ENCODE measurements at places on chromosomes 5 and 9. TPM values are rescaled to one million over a fixed set of nuclear protein-coding genes. Genes with fewer than 3 reads are reported as not detected.

DNA sequence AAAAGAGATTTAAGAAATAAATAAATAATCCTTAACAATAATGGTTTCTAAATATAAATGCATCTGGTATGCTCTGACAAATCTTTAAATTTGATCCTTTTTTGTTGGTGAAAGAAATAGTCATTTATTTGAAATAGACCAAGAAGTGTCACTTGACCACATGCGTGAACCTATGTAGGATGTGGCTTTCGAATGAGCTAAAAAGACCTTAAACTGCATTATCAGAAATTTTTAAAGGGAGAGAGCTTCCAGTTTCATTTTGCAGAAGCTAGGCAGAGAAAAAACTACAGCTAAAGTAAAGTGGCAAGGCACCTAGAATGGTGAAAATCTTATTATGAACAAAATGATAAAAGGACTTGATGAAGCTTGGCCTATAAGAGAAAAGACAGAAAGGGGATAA is 309.2 kb upstream of the EFNA5 start:
- DNase-seq, result no peak

DNA sequence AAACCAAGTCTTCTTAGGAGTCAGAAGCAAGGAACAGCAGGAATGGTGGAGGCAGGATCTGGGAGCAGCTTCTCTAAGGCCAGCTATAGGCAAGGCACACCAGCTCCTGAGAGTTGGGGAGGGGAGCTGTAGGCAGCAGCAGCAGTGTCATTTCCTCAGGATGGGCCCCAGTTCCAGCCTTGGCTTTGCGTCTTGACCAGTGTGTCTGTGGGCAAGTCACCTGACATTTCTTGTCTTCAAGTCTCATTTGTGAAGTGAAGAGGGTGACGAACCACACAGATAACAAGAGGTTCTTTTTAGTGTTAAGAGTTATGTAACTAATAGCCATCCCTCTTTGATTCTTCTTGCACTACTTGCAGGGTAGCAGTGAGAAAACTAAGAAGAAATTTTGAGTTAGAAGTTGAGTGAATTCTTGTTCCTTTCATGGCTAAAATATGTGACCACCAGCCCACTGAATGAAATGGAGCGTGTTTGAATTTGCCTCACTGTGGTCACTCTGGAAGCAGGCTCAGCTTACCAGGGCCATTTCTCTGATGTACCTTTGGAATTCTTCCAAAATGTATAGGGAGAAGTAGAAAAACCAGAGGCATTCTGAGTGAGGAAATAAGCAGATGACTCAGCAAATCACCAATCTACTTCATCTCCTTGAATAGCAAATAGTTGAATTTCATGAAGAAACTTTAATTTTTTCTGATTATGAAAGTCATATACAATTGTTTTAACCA is 42.4 kb downstream of the RHOBTB3 start:
- DNase-seq, result peak; percentile 90

GRCh38 chr9:87792831-87793288 is 66.9 kb downstream of the CTSL start:
- DNase-seq, result peak; percentile 43

GRCh38 chr5:128052780-128053179 is 30.8 kb upstream of the SLC12A2 start:
- peak; percentile 35 for DNase-seq

PSIP1 gene
- 27.2 TPM for total RNA-seq

DNA sequence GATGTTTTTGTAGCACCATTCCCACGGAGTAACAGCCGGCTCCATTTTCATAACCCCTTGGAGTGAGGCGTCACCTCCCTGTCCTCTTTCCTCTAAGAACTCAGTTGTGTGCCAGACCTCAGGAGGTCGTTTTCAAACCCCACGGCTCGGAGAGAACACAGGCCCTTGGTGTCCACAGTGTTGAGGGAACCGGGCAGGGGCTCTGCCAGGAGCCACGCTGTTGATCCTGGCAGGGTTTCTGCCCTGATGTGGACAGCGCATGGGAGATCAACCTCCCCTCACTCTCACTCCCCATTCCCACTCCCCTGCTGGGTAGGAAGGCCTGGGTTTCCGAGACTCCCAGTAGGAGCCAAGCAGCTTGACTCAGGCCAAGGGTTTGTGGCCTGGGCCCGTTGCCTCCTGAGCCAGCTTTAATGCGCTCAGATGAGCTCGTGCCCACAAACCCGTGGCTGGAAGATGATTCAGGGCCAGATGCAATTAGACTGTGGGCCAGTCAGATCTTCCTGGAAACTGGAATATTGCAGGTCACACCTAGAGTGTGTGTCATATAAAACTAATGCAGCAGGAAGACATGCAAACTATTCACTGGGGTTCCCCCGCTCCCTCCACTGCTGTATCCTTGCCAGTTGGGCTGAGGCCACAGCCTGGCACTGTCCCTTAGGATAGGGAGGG is 133.4 kb downstream of the SLC12A2 start:
- DNase-seq, result peak; percentile 70

GRCh38 chr5:35876922-35877321 is 20.2 kb downstream of the IL7R start:
- DNase-seq, result no peak

NPR2 gene
- total RNA-seq, result 5.2 TPM

GRCh38 chr5:121748686-121749085 is 103.0 kb upstream of the FTMT start:
- DNase-seq, result no peak

DNA sequence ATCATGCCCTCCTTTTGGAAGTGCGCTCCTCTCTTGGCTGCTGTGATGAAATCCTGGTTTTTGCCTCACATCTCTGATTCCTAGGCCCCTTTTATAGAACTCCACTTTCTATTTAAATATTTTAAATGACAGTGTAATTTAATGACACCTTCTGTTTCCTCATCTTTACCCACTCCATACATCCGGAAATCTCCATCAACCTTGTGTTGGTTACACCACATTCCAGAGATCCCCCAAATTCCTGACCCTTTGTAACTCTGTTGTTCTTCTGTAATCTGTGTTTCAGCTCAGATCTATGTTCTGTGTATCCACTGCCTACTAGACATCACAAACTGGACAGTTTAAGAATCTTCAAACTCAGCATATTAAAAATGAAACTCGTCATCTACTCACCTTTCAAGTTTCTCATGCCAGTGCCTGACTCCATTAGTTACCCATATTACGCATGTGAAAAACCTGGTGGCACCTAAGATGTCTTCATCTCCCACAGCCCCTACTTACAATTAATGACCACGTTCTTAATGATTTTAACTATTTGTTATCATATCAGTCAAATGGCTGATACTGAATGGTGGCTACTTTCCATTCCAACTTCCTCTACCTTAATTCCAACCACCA is 25.1 kb downstream of the PARP8 start:
- DNase-seq, result no peak

GRCh38 chr9:12863618-12864017 is 88.8 kb downstream of the LURAP1L start:
- DNase-seq, result no peak

- peak; percentile 92 for DNase-seq
Observed at GRCh38 chr9:95508968-95509850, 7.6 kb downstream of the PTCH1 start.

HAPLN1 gene
- 0.56 TPM for total RNA-seq

GRCh38 chr9:98256756-98257155 is 1.3 kb upstream of the TBC1D2 start:
- DNase-seq, result no peak

DNA sequence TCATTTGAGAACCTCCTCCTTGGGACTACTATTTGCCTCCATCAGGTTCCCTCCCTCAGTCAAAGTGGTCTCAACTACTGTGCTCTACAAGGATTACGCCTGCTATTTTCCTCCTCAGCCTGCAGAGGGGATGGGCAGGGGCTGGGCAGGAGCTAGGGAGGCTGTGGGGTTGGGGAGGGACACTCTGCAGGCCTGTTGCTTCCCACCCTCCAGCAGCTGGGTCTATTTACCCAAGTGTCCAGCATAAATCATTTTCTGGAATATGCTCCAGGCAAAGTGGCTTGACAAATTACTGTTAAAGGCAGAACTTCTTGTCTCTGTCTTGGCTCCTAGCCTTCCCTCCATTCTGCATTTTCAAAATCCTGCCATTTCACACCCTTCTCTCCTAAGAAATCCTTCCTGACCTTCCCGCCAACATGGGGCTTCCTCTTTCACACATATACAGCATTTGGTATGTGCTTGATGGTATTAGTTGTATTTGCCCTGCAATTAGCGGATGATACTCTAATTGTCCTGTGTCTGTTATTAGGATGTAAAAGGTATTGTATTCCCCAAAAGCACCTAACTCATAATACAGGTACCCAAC is 106.7 kb downstream of the EFNA5 start:
- DNase-seq, result no peak

PRR16 gene
- 10.6 TPM for total RNA-seq

- DNase-seq, result no peak
Observed at GRCh38 chr9:85511746-85512145, 230.0 kb downstream of the AGTPBP1 start.

- no peak for DNase-seq
Observed at GRCh38 chr9:90969021-90969675, 167.5 kb downstream of the SYK start.

Measured in IMR-90 (cell line).